Astrocyte (in vitro differentiated cells and primary cell): ENCODE measurements at places on chromosomes 2 and 18. TPM values are rescaled to one million over a fixed set of nuclear protein-coding genes. Genes with fewer than 3 reads are reported as not detected.
A peak's percentile ranks its signal among the peaks of the same experiment; 100 is the strongest.

The CDKL4 gene
- total RNA-seq: 0.34 and 1.4 TPM in 2 replicates

The GNAL gene
- 3.6 and 4.5 TPM in 2 replicates for total RNA-seq

The NETO1 gene
- 18.4 and 19.8 TPM in 2 replicates for total RNA-seq

The SP140L gene
- 32.2 and 36.8 TPM in 2 replicates for total RNA-seq

The RRM2 gene
- total RNA-seq: 6.8 and 11.9 TPM in 2 replicates

The UGT1A8 gene
- not detected in 2 replicates for total RNA-seq

The RIF1 gene
- 39.1 and 39.3 TPM in 2 replicates for total RNA-seq

- no peak overlapping the region for H3K4me3 ChIP-seq
These were observed 227.6 kb downstream of the WDR7 start for GRCh38 chr18:56878711-56879110.

DNA sequence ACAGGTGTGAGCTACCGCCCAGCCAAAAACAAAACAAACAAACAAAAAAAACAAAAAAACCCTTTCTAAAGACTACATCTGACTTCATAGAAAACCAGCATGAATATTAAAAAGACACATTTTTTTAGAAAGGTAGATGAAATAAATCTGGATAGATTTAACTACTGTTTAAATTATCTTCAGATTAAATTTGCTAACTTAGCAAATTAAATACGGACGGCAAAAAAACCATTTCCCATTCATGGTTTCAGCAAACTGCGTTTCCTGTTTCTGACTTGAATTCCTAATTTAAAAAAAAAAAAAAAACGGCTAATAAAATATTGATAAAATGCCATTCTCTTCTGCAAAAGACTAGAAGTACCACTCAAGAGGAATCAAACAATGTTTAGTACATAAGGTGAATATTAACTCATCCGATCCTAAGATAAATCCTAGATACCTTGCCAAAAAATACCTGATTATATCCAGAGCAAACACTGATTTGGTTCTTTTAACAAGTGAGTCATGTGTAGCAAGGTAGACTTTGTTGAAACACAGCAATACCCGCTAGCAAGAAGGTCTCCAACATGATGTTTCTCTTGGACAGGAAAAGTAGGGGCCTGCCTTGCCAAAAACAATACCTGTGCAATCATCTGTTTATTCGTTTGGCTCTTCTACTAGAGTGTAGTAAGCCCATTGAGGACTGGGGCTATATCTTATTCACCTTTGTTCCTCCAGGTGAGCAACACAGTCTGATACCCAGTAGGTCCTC is 96.2 kb downstream of the BARD1 start:
- no peak overlapping the region for H3K27ac ChIP-seq
- no peaks in the 10 kb centered on the region for H3K36me3 ChIP-seq
- H3K4me3 ChIP-seq: no peak overlapping the region
- DNase-seq: no peak

DNA sequence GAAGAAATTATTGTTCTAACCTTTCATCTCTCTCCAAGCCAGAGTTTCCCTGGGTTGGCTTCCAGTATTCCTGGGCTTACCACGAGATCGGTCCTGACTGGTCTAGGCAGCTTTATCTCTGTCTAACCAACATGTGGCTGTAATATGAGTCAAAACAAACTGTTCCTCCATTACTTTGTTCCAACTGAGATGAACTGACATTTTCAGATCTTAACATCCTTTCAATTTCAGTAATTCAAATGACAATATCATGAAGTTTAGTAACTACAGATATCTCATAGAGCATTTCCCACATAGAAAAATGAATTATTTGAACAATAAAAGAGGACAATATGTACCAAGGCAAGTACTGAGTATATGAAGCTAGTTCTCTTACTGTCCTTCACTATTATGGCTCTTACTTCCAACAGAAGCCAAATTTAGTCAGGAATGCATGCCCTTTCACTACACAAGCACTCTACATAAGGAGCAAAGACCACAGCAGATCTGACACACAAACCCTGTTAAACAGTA is 15.5 kb downstream of the SLC25A12 start:
- H3K4me3 ChIP-seq: no peak overlapping the region
- no peaks in the 10 kb centered on the region for H3K36me3 ChIP-seq
- H3K27me3 ChIP-seq: no peaks in the 10 kb centered on the region
- DNase-seq: peak; percentile 80

DNA sequence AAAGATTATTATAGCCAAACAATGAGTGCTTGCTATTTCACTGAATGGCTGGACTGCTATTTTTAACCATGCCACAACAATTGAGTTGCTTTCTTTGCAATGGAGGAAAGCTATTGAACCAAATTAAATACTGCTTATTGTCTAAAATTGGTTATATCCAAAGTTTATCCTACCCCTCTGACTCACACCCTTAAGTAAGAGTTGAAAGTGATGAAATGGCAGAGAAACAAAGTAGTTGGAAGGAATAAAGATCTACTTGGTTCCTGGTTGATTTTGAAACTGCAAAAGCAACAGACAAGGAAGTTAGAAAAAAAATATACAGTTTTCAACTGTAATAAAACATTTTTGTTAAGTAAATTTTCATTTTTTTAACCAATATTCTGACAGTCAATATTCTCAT is 47.5 kb downstream of the EML4 start:
- H3K4me3 ChIP-seq: no peak overlapping the region
- no peaks in the 10 kb centered on the region for H3K36me3 ChIP-seq
- H3K27ac ChIP-seq: no peak overlapping the region

DNA sequence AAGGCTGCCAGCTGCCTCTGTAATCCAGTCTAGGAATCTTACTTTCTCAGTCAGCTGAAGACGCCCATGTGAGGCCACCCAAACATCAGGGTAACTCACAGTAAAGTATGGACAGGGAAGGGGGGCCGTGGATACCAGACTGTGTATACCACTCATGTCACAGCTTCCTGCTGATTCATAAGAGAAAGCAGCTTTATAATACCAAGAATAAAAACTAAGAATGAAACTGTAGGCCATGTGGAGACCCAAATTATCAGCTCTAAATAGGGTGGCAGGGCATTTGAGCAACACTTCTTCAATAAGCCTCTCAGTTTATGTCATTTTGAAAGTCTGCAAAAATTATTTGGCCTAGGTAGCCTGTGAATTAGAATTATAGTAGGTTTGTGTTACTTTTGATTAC is 115.0 kb upstream of the CDCA7 start:
- no peak overlapping the region for H3K27ac ChIP-seq
- no peak overlapping the region for H3K4me3 ChIP-seq
- no peak for DNase-seq
- no peaks in the 10 kb centered on the region for H3K4me1 ChIP-seq
- peaks cover 5% of the 10 kb centered on the region for H3K36me3 ChIP-seq
- no peaks in the 10 kb centered on the region for H3K27me3 ChIP-seq

DNA sequence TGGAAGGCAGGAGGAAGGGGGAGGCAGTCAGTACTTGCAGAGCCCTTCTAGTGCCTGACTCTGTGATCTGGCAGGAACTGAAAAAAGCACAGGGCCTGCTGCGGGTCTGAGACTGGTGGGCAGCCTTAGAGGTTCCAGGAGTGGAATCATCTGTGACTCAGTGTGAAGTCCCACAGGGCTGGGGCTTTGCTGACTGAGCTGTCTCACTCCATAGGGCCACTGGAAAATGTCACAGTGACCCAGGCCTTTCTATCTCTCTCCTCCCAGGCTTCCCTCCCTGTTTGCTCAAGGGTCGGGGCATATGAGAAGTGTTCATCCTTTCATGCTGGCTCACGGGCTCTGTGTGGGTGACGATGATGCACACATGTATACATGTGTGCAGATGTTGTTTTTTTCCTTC is 47.1 kb upstream of the ZFP36L2 start:
- DNase-seq: peak; percentile 43
- H3K4me3 ChIP-seq: no peak overlapping the region
- peak overlapping the region; percentile 8 for H3K27ac ChIP-seq
- H3K4me1 ChIP-seq: peaks cover 43% of the 10 kb centered on the region
- H3K36me3 ChIP-seq: no peaks in the 10 kb centered on the region

DNA sequence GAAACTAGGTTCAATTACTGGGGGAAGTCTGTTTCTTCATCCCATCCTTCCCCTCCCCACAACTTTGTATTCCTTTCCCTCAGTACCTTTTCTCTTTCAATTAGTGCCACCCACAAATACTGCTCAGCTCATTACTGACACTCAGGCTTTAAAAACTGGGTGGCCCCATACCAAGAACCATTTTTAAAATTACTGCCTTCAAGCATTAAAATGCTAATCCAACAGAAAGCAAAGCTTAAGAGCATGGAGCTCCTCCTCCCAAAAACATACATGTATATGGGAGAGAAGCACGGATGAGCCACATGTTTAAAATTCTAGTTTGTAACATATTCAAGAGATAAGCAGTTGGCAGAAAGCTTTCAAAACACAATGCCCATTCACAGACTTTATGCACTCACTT is 44.0 kb downstream of the IRS1 start:
- no peaks in the 10 kb centered on the region for H3K36me3 ChIP-seq
- H3K4me1 ChIP-seq: peaks cover 42% of the 10 kb centered on the region
- H3K27me3 ChIP-seq: no peaks in the 10 kb centered on the region
- no peak for DNase-seq
- no peak overlapping the region for H3K4me3 ChIP-seq
- peak overlapping the region; percentile 77 for H3K27ac ChIP-seq
